Activated CD4-positive, alpha-beta T cell treated with anti-CD3 and anti-CD28 coated beads, Interleukin-2, amount 10 ng/mL, durations not matched to agents 7 days and 5 days (primary cell): ENCODE measurements at places on chromosomes 3 and 15. TPM values are rescaled to one million over a fixed set of nuclear protein-coding genes. Genes with fewer than 3 reads are reported as not detected.
A peak's percentile ranks its signal among the peaks of the same experiment; 100 is the strongest.

Gene MKRN3
- 2.9 TPM for total RNA-seq

Gene ECE2
- total RNA-seq: not detected

Gene CLEC3B
- total RNA-seq: 0.30 TPM

DNA sequence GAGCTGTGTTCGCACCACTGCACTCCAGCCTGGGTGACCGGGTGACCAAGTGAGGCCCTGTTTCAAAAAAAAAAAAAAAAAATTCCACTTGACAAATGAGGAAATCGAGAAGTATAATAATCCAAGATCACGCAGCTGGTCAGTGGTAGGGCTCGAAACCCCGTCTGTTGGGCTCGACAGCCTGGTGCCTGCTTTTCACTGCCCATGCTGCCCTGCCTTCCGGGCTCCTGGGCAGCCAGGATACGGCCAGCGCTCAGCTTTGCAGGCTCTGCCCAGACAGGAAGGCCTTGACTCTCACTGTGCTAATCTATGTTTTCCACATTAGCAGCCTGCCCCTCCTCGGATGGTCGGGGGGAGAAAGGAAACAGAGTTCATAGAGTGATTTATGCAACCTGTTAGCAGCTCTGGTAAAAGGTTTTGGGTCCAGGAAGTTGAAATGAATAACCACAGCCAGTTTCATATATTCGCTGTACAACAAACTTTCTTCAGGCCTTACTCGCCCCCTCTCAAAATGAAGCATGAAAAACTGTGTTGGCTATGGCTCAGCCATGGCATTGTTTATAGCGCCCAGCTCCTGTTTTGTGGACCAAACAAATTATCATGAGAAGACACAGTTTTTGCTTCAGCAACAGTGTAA is 108.8 kb downstream of the XXYLT1 start:
- no peak for DNase-seq
- no peaks in the 10 kb centered on the region for H3K36me3 ChIP-seq
- no peaks in the 10 kb centered on the region for H3K27me3 ChIP-seq
- peak overlapping the region; percentile 19 for H3K27ac ChIP-seq

- H3K36me3 ChIP-seq: peaks cover 5% of the 10 kb centered on the region
- no peak overlapping the region for H3K27ac ChIP-seq
- no peak overlapping the region for H3K4me3 ChIP-seq
- DNase-seq: no peak
- no peaks in the 10 kb centered on the region for H3K27me3 ChIP-seq
Measured at GRCh38 chr15:36658312-36658711, 78.9 kb downstream of the CDIN1 start.

DNA sequence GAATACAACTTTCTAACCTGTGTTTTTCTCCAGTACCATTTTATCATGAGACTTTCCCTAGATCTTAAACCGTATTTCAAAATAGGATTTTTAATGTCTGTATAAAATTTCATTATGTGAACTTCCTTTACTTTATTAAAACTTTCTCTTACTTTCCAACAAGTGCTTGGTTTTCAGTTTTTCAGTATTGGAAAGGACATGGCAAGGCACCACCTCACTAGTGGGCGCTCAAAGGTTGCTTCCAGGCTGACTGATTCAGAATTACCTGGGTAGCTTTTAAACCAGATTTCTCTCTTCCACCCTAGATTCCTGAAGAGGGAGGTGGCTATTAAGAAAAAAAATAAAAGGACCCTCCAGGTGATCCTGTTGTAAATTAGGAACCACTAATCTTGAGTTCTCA is 236.6 kb downstream of the SOX2 start:
- DNase-seq: no peak
- H3K27me3 ChIP-seq: no peaks in the 10 kb centered on the region
- H3K4me1 ChIP-seq: no peaks in the 10 kb centered on the region
- H3K36me3 ChIP-seq: no peaks in the 10 kb centered on the region
- H3K27ac ChIP-seq: no peak overlapping the region

- H3K4me3 ChIP-seq: no peak overlapping the region
- no peaks in the 10 kb centered on the region for H3K36me3 ChIP-seq
- peaks cover 30% of the 10 kb centered on the region for H3K27me3 ChIP-seq
Measured at GRCh38 chr15:29914511-29914926, 92.3 kb upstream of the TJP1 start.

GRCh38 chr3:186895406-186895805 is 34.9 kb upstream of the ST6GAL1 start:
- no peak overlapping the region for H3K4me3 ChIP-seq
- no peaks in the 10 kb centered on the region for H3K27me3 ChIP-seq
- H3K27ac ChIP-seq: no peak overlapping the region
- no peak for DNase-seq
- peaks cover 8% of the 10 kb centered on the region for H3K4me1 ChIP-seq

- DNase-seq: peak; percentile 4
- peak overlapping the region; percentile 52 for H3K27ac ChIP-seq
- no peaks in the 10 kb centered on the region for H3K27me3 ChIP-seq
Measured at GRCh38 chr15:82535566-82536408, 4.5 kb downstream of the RPS17 start.

DNA sequence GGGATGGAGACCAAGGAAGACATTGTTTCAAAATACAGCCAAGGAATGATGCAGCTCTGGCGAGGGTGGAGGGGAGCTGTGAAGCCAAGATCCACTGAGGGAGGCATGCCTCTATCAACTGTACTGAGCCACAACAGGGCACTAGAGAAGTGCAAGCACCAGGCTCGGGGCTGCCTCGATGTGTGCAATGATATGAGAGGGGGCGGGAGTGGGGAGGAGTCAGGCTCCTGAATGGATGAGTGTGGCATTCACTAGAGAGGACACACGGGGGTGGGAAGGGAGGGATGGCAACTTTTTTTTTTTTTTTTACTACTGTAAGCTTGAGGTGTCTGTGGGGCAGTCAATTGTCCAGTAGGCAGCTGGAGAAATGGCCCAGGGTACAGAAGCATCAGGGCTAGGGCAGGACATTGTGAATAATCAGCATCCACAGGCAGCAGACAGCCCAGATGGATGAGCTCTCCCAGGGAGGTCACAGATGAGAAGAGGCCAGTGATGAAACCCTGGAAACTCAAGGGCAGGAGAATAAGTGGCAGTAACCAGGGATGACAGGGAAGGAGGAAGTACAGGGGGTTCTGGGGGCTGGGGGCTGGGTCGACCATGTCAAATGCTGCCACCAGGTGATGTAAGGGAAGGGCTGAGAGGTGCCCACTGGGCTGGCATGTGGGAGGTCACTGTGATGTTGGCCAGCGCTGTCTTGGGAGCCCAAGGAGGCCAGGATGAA is 5.9 kb downstream of the STOML1 start:
- no peak overlapping the region for H3K27ac ChIP-seq
- DNase-seq: no peak
- no peaks in the 10 kb centered on the region for H3K27me3 ChIP-seq
- peaks cover 11% of the 10 kb centered on the region for H3K36me3 ChIP-seq
- H3K4me1 ChIP-seq: peaks cover 59% of the 10 kb centered on the region
- no peak overlapping the region for H3K4me3 ChIP-seq

DNA sequence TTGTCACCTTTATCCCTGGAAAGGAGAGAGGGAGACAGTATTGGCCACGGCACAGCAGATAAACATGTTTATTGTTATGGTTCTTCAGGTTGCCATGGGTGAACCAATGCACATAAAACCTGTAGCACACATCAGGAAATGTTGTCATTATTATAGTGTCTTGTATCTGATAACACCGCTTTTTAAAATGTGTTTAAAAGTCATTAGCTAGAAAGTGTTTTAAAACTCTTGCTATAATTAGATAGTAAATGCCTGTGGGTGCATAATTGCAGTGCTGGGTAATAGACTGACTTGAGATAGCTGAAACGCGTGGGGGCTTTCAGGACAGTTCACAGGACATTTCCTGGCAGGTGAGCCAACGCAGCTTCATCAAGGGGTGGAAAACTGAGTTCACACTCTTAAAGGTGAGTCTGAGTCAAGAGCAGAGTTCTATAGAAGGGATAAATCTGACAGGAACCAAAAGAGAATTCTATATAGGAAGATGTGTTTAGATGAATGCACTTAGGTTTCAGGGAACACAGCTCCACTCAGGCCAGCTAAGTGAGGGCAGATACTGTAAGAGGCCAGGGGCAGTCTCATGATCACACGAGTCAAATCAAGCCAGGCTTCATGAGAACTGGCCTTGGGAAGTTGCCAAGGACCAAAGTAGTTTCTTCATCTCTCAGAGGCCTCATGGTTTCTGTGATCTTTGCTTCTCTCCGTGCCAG is 35.6 kb upstream of the PPP4R2 start:
- H3K4me3 ChIP-seq: no peak overlapping the region
- H3K4me1 ChIP-seq: peaks cover 35% of the 10 kb centered on the region
- peaks cover 4% of the 10 kb centered on the region for H3K36me3 ChIP-seq
- no peak for DNase-seq
- H3K27me3 ChIP-seq: peaks cover 2% of the 10 kb centered on the region
- peak overlapping the region; percentile 6 for H3K27ac ChIP-seq

GRCh38 chr3:134381831-134382442 is 7.7 kb upstream of the AMOTL2 start:
- no peak for DNase-seq
- no peaks in the 10 kb centered on the region for H3K4me1 ChIP-seq
- H3K27me3 ChIP-seq: peaks cover 38% of the 10 kb centered on the region
- no peak overlapping the region for H3K27ac ChIP-seq

DNA sequence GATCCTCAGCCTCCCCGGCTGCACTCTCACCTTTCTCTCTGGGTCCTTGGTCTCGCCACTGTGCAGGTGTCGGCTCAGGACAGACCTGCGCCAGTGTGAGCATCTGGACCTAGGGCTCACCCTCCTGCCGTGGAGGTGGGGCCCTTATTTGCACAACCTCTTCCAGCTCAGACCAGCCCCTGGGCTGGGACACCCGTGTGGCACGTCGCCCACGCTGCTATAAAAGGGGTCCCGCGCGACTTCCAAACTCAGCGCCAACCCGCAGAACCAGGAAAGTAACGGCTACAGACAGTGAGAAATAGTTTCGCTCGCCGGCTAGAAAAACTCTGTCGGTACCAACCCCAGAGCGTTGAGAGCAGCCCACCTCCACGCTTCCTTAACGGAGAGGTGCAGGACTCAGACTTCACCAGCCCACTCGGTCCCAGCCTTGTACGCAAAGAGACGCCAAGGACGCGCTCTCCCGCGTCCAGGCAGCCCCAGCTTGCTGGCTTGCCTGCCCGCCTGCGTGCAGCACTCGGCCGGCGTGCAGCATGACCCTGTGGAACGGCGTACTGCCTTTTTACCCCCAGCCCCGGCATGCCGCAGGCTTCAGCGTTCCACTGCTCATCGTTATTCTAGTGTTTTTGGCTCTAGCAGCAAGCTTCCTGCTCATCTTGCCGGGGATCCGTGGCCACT is at the start of the genes DUOX2 and DUOXA2:
DUOX2 (minus strand) TSS at position 97 of the 675 bp plus-strand sequence. CDS start 761 bp downstream, outside the sequence.
DUOXA2 (plus strand) TSS at position 251 of the 675 bp plus-strand sequence; CDS start at position 531, 280 bp downstream.
- DNase-seq: no peak
- no peak within 1 kb of the TSS for H3K27ac ChIP-seq
- H3K4me3 ChIP-seq: no peak within 1 kb of the TSS
- no peaks in the 10 kb centered on the region for H3K36me3 ChIP-seq
- peaks cover 30% of the 10 kb centered on the region for H3K4me1 ChIP-seq
